Caudate nucleus (tissue), 63 donors: ENCODE measurements at places on chromosomes 12 and 14.

DNA sequence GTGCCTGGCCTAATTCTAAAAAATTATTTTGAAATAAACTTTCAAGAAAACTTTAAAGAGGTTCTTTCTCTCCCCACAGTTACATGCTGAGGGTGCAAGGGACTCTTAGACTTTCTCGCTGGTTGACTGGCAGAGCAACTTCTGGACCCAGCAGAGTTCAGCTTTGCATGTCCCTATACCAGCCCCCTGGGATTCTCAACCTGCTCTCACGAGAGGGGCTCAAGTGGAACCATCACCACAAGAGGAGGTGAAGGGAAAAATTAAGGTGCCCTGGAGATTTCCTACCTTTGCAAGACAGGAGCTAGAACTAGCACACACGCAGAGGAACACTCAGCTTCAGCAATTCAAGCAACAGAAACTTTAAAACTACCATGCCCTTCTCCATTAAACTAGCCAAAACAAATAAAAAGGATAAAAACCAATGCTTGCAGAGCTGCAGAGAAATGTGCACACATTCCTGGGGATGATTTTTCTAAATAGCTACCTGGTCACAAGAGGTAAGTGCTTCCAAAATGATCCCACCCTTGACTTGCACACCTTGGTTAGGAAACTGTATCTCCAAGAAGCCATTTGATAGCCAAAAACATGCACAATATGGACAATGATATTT, 2.5 kb downstream of the HVCN1 start:
- DNase-seq: no peak

GRCh38 chr14:97703006-97703760, 906.0 kb downstream of the VRK1 start:
- DNase-seq: no peak

DNA sequence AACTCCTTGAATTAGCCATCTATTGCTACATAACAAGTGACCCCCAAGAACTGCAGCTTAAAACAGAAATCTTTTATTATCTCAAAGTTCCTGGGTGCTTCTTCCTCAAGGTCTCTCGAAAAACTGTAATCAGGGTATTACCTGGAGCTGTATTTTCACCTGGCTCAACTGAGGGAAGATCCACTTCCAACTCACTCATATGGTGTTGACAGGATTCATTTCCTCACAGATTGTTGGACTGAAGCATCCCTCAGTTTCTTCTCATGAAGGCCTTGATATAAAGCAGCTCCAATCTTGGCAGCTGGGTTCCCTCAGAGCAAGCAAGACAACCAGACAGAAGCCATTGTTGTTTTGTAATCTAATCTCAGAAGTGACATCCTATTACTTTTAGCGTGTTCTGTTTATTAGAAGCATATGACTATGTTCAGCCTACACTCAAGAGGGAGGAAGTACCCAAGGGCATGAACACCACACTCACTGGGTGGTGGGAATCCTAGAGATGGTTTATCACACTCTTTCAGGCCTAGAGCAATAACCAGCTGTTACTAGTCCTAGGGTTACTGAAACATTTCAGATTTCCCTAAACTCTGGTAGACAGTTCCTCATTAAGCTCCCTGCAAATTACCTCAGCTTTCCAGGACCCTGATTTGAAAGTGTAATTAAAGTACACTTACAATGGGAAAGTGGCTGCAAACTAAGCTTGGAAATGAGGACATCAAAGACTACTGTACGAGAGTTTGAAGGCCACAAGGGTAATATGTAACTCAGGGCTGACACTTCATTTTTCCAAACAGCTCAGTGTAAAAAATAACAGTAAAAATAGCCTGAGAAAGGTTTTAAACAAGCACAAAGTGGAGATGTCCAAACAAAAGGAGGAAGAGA, 222.2 kb downstream of the SEC23A start:
- no peak for DNase-seq

- DNase-seq: no peak
Observed at GRCh38 chr14:63499701-63500250, 43.4 kb downstream of the PPP2R5E start.

- DNase-seq: no peak
Observed at GRCh38 chr12:49471557-49471956, 67.3 kb upstream of the KCNH3 start.

- no peak for DNase-seq
Observed at GRCh38 chr12:100986595-100987547, 192.3 kb downstream of the ANO4 start.
